Gastroesophageal sphincter (tissue), 4 donors: ENCODE measurements at places on chromosomes 3 and 15.

DNA sequence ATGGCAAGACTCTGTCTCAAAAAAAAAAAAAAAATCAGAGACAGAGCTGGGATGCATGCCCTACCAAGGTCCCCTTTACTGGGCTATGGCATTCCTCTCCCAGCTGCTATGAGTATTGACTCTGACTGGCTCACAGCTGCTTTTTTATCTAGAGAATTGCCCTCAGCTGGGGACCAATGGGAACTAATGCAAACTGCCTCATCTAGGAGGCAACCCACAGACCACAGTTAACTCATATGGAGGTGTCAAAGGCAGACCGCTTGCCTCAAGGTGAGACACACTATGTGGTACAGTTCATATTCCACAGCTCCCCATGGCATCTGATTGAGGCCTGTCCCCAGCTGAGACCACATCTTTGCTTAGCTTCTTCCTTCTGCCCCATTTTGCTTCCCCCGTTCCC, 183.5 kb upstream of the EOMES start:
- H3K27me3 ChIP-seq: no peaks in the 10 kb centered on the region
- H3K27ac ChIP-seq: no peak overlapping the region
- no peaks in the 10 kb centered on the region for H3K4me1 ChIP-seq
- H3K4me3 ChIP-seq: no peak overlapping the region
- H3K36me3 ChIP-seq: no peaks in the 10 kb centered on the region

- no peaks in the 10 kb centered on the region for H3K36me3 ChIP-seq
- peaks cover 46% of the 10 kb centered on the region for H3K27me3 ChIP-seq
- H3K4me1 ChIP-seq: no peaks in the 10 kb centered on the region
- peak; percentile 32 for ATAC-seq
- H3K27ac ChIP-seq: no peak overlapping the region
These were observed 10.6 kb upstream of the PCSK6 start for GRCh38 chr15:101499863-101500713.

DNA sequence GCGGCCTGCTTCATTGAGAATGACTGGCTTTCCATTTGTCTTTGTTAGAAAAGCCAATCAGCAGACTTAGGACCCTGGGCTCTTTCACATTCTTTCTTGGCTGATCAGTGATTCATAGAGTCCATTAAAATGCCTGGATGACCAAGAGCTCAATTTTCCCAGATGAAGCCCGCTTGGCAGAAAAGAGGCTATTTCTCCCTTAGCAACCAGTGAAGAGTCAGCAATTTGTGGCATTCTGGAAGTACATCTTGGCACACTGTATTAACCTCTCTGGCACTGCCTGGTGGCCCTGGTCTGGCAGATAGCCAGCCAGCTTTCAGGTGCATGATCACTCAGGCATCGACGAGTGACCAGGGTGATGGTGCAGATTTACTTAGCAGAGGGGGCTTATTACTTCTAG, 145.7 kb upstream of the PLAAT1 start:
- no peaks in the 10 kb centered on the region for H3K4me1 ChIP-seq
- no peak for ATAC-seq
- no peak overlapping the region for H3K4me3 ChIP-seq
- no peaks in the 10 kb centered on the region for H3K36me3 ChIP-seq
- no peak overlapping the region for H3K27ac ChIP-seq

- H3K27me3 ChIP-seq: peaks cover 100% of the 10 kb centered on the region
- H3K4me3 ChIP-seq: no peak overlapping the region
- no peak for ATAC-seq
- H3K36me3 ChIP-seq: no peaks in the 10 kb centered on the region
- no peak overlapping the region for H3K27ac ChIP-seq
- H3K4me1 ChIP-seq: peaks cover 63% of the 10 kb centered on the region
These were observed 10.2 kb downstream of the ZIC4 start for GRCh38 chr3:147395899-147396711.

- no peak overlapping the region for H3K4me3 ChIP-seq
- no peaks in the 10 kb centered on the region for H3K4me1 ChIP-seq
- no peak for ATAC-seq
- no peak overlapping the region for H3K27ac ChIP-seq
- H3K27me3 ChIP-seq: no peaks in the 10 kb centered on the region
These were observed 175.2 kb downstream of the LSAMP start for GRCh38 chr3:116270056-116270455.
